Neuronal stem cell (in vitro differentiated cells): ENCODE measurements at places on chromosomes 3 and 15.

DNA sequence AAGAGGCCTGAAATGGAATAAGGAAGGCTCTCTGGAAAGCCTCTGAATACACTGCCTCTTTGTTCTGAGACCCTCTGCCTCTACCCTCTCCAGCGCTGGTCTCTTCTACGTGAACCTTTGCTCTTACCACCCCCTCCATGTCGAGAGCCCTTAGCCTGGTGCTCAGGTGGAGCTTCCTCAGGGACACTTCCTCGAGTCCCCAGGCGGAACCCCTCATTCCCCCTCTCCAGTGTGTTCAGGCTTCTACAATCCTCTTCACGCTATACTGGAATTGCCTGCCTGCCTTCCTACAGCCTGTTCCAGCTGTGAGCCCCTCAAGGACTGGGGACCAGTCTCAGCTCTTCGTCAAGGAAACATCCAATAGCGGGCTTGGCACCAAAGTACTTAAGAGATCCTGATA, 7.4 kb downstream of the STIMATE start:
- no peak for DNase-seq

DNA sequence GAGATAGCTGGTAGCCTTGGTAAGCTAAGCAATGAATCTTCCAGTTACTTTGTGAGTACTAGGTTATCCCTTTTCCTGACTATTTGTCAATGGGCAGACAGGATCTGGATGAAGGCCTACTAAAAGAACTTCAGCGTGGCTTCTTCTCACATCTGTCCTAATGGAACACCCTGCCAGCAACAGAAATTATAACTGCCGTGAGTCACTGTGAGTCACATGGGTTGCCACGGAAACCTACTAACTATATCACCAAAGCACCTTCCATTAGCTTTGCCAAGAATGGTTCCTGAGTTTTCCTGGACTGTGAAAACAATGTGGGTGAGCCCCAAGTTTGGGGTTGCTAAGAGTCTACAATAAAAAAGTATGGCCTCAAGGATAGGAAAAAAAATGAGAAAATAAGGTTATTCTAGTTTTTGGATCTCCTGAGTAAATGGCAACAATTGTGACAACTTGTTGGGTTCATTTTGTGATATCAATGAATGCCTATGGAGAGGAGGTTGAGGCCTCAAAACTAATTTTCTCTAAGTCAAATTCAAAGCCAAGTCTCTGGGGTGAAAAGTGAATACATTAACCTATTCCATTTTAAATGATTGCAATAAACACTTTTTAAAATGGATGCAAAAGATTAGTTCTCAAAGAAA, 195.1 kb upstream of the ICE2 start:
- no peak for DNase-seq

GRCh38 chr3:36394176-36394575, 13.9 kb downstream of the STAC start:
- no peak for DNase-seq

DNA sequence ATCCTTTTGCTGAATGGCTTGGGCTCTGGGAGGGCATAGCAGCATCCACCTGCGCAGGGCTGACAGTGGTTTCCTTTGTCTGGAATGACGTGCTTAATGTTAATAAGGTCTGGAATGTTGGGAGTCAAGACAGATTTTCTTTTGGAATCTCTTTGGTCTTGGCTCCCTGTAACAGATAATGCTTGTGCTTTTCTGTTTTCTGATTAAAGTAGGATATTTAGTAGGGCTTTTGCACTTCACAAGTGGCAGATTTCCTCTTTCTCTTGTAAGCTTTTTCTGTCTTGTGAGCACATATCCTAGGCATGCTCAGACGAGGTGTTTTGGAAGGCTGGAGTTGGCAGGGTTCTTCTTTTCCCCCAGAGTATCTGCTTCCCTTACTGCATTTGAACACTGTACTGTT, 189.6 kb downstream of the GHSR start:
- DNase-seq, result no peak

DNA sequence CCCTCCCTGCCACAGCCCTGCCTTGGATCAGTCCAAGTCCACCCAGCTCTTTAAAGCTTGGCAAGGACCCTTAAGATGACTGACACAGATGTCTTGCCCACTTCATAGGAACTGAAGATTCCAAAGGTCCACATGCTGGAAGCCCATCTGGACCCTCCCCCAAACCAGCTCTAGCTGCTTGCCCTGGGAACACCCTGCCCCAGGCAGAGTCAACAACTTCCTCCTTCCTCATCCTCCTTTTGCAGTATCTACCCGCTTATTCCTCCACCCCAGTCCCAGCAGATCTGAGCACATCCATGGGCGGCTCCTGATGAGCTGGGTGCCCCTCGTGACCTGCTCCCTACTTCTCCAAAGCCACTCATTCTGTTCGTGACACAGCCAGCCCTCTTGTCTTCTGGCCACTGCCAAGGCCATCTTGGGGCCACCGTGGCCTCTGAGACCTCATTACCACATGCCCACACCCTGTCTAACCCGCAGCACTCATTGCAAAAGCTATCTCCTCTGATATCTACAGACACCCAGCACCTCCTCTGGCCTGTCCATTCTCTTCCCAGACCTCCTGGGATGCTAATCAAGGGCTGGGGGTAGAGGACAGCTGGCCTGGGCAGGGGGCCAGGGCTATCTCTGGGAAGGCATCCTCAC, 2.0 kb upstream of the PFKFB4 start:
- no peak for DNase-seq

GRCh38 chr3:31444220-31445142, 88.2 kb upstream of the STT3B start:
- DNase-seq, result no peak

GRCh38 chr3:117217355-117217754, 507.8 kb downstream of the TUSC7 start:
- no peak for DNase-seq

- no peak for DNase-seq
Observed at GRCh38 chr15:67080900-67081431, 15.6 kb downstream of the SMAD3 start.

GRCh38 chr3:171561596-171562323, 101.6 kb upstream of the TNIK start:
- DNase-seq, result no peak

GRCh38 chr15:99507016-99507503, 58.7 kb upstream of the MEF2A start:
- DNase-seq, result no peak

DNA sequence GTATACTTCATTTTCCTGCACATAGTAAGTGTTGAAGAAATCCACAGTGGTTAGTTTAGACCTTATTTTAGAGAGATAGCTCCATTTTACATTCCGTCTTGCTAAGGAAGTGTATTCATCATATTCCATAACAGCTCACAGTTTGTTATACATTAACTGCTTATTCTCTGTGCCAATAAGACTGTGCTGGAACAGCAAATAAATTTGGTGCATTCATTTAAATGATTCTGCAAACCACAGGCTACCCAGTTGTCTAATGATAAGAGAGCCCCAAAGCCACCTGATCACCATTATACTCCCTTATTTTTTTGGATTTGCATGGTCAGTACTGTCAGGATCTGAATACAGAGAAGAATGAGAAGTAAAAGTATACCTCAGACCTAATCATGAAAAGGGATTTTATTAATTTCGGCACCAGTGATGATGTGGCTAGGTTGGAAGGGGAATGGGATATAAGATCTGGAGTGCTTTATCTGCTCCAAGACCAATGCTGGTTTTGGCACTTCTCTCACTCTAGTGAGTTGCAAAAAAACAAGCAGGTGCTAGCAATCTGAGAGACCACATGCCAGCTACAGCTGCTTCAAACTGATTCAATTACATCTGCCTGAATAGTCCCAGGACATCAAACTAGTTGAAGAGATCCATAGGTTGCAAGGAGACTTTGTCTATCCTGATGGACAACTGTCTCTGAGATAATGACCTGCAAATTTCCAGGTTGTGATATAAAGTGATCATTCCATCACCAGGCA, 254.8 kb downstream of the ZBTB20 start:
- DNase-seq, result no peak

- DNase-seq, result no peak
Observed at GRCh38 chr15:65730549-65731172, 61.4 kb downstream of the DENND4A start.

GRCh38 chr15:40317580-40317979, 5.9 kb upstream of the INAFM2 start:
- no peak for DNase-seq

GRCh38 chr3:163056874-163057497, 1560.4 kb downstream of the OTOL1 start:
- peak; percentile 41 for DNase-seq

DNA sequence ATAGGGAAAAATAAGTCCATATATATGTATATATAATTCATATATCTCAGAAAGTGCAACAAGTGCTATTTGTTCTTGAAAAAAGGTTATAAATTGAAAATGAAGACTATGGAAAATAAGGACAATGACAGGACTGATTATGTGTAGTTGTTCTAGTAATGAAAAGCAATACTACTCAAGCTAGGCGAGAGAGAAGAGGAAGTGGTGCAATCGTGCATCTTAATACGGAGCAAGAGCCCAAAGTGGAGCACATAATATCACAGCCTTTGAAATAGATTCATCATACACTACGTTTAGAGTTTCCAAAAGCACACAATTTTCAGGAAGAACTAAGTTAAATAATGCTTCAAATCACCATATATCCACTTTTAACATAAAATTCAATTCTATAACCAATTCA, 87.9 kb downstream of the ULK4 start:
- DNase-seq, result no peak

GRCh38 chr3:58175187-58175436, 35.7 kb downstream of the DNASE1L3 start:
- no peak for DNase-seq

DNA sequence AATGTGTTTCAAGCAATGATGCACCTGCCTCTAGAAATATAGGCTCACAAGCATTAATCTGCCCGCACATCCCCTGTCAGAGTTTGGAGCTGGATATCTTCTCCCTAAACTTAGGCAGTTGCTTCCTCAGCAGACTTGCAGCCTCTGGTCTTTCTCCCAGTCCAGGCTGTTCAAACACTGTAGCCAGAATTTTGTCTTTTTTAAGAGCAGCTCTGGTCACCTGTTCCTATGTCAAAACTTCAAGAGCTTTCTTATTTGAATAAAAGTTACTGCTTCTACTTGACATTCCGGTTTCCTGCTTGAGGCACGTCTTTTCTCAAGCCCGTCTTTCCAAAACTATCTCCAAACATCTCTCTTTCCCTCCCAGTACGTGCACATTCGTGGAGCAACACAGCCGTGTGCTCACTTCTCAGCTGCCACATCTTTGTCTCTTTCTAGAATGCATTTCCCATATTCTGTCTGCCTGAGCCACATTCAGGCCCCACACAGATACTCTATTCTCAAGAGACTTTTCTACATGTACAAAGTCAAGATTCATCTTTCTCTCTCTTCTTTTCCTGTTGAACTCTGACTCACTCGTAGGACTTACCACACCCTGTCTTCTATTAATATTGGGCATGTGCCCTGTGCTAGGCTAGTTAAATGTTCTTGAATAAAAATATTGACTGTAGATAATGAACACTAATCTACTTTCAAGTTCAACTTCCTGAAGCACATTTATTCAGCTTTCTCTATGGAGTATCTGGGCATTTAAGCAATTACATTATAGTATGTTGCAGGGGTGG, 307.7 kb upstream of the SOX2 start:
- no peak for DNase-seq

GRCh38 chr15:69462493-69463181, 10.0 kb downstream of the RPLP1 start:
- DNase-seq, result peak; percentile 96

DNA sequence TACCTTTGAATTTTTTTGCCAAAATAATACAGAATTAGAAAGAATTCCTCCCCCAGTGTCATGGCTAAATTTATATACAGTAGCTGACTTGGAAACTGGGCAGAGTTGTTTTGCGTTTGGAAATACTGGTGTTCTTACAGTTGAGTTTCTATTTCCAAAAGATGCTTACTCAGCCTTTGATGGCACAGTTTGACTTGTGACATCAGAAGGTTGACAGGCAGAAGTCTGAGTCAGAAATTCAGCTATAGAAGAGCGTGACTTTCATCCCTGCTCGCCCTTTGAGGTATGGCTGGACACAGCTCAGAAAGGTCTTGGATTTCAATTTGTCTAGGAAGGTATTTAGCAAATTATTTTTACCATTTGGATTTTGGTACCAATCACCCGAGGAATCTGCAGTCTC, 175.8 kb downstream of the VGLL4 start:
- DNase-seq, result no peak

- DNase-seq, result no peak
Observed at GRCh38 chr3:64667887-64668581, 19.8 kb downstream of the ADAMTS9 start.

GRCh38 chr3:36380221-36381031, at the start of gene STAC:
Gene STAC (plus strand): TSS chr3:36380504. CDS start chr3:36380644, 140 bp downstream.
- DNase-seq, result peak; percentile 54

DNA sequence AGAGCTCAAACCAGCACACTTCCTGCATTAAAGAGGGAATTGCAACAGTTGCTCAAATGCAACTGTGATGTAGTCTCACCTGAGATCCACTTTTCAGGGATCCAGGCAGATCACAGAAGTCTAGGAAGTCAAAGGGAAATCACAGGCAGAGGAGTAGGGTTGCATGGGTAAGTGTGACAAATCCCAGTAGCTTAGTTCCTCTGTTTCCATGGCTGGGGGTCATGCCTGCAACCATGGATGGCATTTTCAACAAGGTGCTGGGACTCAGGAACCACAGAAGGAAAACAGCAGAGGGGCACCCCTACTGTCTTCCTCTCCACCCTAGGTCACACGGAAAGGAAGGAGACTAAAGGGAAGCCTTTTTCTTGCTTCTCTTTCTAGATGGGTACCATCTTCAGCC, 36.5 kb upstream of the ARNT2 start:
- DNase-seq, result no peak

GRCh38 chr15:80173022-80173759, 20.4 kb downstream of the FAH start:
- DNase-seq, result peak; percentile 45

GRCh38 chr15:64090527-64090926, 3.1 kb downstream of the CIAO2A start:
- DNase-seq, result no peak

- DNase-seq, result no peak
Observed at GRCh38 chr3:12906141-12906915, 65.0 kb upstream of the RPL32 start.

- DNase-seq, result no peak
Observed at GRCh38 chr15:40014390-40014789, 24.6 kb downstream of the SRP14 start.

GRCh38 chr3:119357190-119357589, 63.0 kb downstream of the ARHGAP31 start:
- DNase-seq, result no peak

DNA sequence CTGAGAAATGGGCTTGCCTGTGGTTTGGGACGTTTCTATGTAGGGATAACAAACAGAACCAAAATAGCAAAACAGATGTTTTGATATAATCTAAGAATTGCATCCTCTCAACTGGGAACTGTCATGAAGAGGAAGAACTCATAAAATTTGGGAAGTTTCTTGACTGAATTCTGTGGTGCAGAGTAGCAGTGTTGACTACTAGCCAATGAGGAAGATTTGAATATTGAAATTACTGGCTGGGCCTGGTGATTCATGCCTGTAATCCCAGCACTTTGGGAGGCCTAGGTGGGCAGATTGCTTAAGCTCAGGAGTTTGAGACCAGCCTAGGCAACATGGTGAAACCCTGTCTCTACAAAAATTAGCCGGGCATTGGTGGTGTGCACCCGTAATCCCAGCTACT, 42.2 kb downstream of the ZNF609 start:
- no peak for DNase-seq
